Neural crest cell (in vitro differentiated cells): ENCODE measurements at places on chromosomes 16 and 17. TPM values are rescaled to one million over a fixed set of nuclear protein-coding genes. Genes with fewer than 3 reads are reported as not detected.

GRCh38 chr17:34420254-34420766 is 57.3 kb upstream of the CCL1 start:
- peak; percentile 80 for DNase-seq

DNA sequence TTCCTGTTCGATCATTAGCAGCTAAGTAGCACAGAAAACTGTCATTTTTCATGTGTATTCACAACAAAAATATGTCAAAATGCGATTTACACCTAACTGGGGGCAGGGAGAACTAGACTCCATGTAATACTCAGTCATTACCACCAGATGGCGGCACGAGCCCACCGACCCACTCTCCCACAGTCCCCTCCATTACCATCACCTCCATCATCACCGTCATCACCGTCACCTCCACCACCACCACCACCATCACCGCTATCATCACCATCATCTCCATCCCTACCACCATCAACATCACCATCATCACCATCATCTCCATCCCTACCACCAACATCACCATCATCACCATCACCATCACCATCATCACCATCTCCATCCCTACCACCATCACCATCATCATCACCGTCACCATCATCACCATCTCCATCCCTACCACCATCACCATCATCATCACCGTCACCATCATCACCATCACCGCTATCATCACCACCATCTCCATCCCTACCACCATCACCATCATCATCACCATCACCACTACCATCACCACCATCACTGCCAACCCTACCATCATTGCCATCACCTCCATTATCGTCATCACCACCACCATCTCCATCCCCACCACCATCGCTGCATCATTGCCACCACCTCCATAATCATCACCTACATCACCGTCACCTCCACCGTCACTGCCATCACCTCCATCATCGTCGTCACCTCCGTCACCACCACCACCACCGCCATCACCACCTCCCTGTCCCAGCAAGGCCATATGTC is 14.4 kb downstream of the NDUFAF8 start:
- DNase-seq = peak; percentile 68

DNA sequence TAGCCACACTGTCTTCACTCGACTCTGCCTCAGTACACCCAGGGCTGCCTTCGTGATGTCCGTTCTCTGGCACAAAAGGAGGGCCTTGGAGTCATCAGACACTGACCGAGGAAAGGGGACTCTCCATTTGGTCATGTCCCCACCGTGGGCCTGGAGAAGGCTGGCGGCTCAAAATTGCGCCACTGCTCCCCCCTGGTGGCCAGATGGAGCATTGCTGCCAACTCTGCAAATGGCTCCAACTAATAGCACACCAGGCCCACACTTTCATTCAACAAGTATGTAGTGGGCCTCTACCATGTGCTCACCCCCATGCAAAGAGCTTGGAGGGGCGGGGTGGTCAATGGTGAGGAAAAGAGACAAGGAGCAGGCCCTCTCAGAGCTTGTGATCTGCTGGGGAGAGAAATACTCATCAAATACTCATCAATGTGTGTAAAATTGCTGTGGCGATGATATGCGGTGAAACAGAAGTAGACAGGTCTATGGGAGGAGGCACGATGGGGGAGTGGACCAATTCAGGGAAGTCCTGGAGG is 5.2 kb upstream of the GRIN2C start:
- peak; percentile 85 for DNase-seq

DNA sequence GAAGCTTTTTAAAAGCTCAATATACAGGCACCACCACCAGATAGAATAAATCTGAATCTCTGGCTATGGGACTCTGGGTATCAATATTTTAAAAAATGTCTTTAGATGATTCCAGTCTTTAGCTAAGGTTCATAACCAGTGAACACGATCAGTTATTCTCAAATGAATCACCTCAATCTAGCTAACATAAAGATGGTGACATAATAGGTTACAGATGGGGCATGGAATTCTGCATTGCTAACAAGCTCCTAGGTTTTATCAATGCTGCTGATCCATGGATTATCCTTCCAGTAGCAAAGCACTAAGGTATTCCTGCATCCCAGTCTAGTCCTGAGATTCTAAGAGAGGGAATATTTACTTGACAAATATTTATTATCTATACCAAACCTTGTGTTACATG is 415.5 kb upstream of the CDH11 start:
- no peak for DNase-seq

DNA sequence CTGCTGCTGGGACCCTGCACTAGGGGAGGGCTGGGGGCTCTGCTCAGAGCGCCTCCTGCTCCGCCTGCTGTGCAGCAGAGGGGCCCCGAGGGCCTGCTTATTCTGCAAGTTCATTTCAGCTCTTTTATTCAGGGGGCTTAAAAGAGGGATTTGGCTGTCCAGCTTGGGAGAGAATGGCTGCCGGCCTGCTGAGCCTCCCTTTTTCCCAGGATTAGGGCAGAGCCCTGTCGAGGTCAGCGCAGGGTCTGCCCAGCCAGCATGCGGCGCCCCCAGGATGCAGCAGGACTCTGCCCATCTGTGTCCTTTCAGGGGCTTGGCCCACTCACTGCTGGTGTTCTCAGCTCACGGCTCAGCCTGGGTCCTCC is 1.1 kb downstream of the SMIM5 start:
- DNase-seq = no peak

- no peak for DNase-seq
Observed at GRCh38 chr17:55722742-55723487, at the start of gene TMEM100. Gene TMEM100 (minus strand): TSS chr17:55722864. CDS start chr17:55721070, 1,794 bp downstream.

GRCh38 chr16:3745751-3746355 is 28.5 kb upstream of the TRAP1 start:
- DNase-seq = no peak

DNA sequence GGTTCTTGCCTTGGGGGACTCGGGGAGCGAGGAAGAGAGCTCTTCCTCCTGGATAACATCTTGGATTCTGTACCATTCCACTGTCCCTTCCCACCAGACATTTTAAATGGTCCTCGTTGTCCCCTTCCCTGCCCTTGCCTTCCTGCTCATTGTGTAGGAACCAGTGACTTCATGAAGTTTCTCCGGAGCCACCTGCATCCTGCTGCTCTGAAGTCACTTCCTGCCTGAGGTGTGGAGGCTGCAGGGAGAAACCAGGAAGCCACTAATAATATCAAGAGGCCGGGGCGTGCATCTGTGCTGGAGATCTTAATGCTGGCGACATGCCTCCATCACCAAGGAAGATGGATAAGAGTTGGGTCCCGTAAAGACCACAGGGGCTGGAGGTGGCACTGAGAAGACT is 6.2 kb upstream of the SLC16A13 start:
- no peak for DNase-seq

DNA sequence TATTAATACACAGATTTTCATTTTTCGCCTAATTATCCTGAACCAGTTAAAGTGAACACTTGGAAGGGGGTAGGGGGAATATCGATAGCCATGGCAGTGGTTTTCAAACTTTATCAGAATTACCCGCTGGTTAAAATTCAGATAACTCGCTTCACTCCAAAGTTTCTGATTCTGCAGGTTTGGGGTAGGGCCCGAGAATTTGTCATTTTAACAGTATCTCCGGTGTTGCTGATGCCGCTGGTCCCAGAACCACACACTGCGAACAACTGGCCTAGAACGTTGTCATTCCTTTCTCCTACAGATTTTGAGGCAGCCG is 313 bp upstream of the NSRP1 start:
- no peak for DNase-seq

DNA sequence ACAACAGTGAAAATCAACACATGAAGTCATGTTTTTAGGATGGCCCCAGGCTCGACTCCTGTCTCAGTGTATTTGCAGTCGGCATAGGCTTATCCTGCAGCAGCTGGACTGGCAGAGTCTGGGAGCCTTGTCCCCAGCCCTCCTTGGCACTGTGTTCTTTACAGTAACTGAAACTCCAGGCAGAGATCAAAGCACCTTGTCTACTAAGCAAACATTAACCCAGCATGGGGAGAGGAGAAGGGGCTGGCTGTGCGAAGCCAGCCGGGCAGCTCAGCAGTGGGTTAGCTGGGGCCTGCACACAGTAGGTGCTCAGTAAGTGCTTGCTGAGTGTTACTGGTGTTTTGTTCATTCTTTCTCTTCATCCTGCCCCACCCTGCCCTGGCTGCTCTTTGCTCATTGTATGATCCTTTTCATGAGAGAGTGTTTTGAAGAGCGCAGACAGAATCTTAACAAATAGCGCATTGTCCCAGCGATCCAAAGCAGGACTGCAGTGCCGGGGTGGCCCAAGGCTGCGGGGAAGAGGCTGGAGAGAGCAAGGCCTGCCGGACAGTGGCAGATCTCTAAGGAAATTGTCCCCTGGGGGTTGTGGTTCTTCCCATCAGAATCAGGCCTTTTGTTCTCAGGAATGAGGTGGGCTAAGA is 23.5 kb upstream of the ITGB4 start:
- DNase-seq = peak; percentile 36

DNA sequence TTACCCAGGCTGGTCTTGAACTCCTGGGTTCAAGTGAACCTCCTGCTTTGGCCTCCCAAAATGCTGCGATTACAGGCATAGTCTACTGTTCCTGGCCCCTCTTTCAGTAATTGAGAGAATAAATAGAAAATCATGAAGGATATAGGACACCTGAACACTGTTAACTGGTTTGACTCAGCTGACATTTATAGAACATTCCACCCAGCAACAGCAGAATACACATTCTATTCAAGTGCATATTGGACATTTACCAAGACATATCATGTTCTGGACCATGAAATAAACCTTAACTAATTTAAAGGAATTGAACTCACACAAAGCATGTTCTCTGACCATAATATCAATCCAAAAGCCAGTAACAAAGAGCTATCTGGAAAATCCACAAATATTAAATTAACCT is 19.8 kb upstream of the BAIAP2 start:
- no peak for DNase-seq

- no peak for DNase-seq
Observed at GRCh38 chr16:11395949-11396240, 50.6 kb downstream of the RMI2 start.

- no peak for DNase-seq
Observed at GRCh38 chr17:55620023-55620422, 102.6 kb downstream of the TMEM100 start.

DNA sequence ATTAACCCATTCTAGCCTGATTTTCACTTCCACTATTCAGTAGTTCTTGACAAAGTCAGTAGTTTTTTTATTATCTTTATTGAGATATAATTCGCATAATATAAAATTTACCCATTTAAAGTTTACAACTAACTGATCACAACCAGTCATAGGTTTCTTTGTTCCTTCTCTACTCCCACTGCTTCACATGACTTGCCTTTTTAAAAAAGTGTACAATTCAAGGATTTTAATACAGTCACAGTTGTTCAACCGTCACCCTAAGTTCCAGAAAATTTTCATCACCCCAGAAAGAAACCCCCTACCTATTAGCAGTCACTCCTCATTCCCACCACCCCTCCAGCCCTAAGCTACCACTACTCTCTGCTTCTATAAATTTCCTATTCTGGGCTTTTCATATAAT is 162.5 kb downstream of the TRIM37 start:
- DNase-seq = no peak

DNA sequence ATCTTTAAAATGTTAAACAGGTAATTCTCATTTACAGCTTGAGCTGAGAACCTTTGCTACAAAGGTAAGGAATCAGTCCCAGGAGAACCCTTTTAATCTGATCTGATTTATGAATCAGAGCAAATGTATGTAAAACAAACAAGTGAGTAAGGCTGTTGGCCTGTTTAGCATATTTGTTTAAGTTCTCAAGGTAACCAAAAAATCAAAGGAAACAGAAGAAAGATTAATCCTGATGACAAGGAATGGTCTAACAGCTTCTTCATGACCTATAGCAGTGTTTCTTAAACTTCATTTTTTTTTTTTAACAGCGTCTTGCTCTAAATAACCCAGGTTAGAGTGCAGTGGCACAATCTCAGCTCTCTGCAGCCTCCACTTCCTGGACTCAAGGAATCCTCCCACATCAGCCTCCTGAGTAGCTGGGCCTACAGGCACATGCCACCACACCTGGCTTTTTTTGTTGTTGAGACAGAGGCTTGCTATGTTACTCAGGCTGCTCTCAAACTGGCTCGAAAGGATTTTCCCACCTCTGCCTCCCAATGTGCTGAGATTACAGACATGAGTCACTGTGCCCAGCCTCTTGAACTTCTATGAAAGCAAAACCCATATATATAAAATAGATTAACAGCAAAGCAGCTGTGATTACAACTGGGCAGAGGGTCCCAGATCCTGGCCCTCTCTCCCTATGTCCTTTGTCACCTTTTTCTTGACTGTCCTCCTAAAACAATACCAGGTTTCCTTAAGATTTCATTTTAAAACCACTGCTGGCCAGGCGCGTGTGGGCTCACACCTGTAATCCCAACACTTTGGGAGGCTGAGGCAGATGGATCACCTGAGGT is 5.1 kb upstream of the JPT1 start:
- no peak for DNase-seq

DNA sequence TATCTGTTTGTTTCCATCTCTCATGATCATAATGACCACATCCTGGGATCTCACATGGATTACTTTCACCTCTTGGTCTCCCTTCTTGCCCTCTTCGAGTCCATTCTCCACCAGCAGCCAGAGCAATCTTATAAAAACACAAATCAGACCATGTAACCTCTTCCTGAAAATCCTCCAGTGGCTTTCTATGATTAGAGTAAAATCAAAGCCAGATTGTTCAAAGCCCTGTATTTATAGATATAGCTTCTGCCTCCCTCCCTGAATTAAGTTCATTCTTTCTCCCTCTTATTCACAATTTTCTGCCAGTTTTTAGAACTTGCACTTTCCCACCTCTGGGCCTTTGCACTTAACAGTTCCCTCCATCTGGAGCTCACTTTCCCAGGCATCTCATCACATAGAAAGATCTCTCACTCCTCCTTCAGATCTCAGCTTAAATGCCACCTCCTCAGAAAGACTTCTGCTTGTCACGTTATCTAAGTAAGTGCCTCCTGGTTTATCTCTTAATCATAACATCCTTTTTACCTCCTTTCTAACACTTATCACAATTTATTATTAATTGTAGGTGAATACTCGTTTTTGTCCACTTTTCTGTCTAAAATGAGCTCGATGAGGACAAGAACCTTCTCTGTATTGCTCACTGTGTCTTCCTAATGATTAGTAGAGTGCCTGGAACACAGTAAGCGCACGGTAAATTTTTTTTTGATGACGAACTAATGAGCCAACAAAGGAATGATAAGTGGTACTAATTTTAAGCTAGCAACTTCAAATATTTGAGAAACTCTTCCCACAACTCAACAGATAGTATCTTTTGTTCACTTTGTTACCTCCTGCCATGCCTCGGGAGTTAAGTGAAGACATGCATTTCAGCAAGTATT is 80.5 kb downstream of the CYB561 start:
- no peak for DNase-seq

EVPL gene
- not detected in 2 replicates for total RNA-seq

TNK1 gene
- total RNA-seq = 0.21 and 0.43 TPM in 2 replicates

KLHL10 gene
- total RNA-seq = not detected in 2 replicates

CHD9NB gene
- 0.61 and 0.75 TPM in 2 replicates for total RNA-seq

AOC2 gene
- 3.0 and 3.2 TPM in 2 replicates for total RNA-seq

SLC52A1 gene
- not detected in 2 replicates for total RNA-seq

DHRS7C gene
- not detected in 2 replicates for total RNA-seq

MEIOC gene
- total RNA-seq = 0.70 and 1.3 TPM in 2 replicates

TBC1D28 gene
- 0.26 TPM in 1 of 2 replicates, not detected in the other for total RNA-seq

CHAD gene
- 0.19 and 0.27 TPM in 2 replicates for total RNA-seq

TBX6 gene
- total RNA-seq = 0.79 and 1.2 TPM in 2 replicates

TAT gene
- total RNA-seq = not detected in 2 replicates

TEX19 gene
- 0.20 and 0.23 TPM in 2 replicates for total RNA-seq

GID4 gene
- total RNA-seq = 11.8 and 12.2 TPM in 2 replicates

NR1D1 gene
- 2.5 and 2.8 TPM in 2 replicates for total RNA-seq
